ENCODE measurements at places on chromosomes 2 and 18. TPM values are rescaled to one million over a fixed set of nuclear protein-coding genes. Genes with fewer than 3 reads are reported as not detected.

FHOD3 gene
- not detected for total RNA-seq

DNA sequence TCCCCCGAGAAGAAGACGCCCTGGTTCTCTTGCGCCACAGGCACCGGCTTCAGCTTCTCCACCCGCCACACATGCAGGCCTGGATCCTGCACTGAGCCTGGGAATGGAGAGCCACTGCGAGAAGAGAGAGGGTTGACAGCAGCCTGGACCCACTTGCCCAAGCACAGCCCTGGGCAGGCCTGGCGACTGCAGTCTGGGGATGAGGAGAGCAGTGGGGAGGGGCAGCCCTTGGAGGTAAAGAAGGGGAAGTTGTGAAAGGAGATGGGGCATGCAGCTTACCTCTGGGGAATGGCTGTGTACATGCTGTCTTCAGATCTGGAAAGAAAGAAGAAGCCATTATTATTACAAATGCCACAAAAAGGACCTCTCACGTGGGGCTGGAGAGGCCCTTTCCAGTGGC is 8.3 kb downstream of the CAPG start:
- ATAC-seq = no peak

DNA sequence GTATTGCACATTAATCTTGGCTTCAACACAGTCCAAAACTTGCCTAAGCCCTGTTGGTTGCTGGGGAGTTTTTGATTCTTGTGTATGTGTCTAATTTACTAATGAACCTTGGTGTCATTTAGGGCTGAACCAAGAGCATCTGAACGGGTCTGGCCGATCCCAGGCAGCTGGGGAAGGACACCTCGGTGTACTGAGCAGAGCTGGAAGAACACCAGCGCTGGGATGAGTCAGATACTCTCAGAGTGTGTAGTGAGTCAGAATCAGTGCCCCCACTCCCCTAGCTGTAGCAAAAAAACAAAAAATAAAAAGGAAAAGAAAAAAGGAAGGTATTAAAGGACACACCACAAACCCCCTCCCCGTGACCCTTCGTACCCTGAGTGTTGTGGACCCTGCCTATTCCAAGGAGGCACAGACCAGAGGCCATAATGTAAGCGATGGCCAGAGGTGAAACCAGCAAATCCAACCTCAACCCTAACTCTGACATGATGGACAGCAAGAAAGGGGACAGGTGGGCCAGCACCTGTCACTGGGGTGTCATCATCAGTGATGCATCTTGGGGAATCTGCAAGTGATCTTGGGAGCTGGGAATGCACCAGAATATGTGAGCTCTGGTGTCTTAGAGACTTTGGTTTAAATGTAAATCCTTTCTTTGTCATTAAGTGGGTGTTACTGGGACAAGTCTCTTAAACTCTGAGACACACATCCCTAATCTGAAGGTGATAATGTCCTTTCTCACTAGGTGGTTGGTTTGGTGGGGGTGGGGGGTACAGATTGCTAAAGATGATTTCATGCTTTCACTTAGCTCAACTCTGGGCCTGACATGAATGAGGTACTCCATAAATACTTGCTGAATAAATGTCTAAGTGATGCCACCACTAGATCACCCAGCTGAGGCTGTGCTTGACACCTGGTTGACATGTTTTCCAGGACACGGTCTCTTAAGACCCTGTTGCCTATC is 34.2 kb upstream of the NCOA1 start:
- peak; percentile 93 for ATAC-seq

GRCh38 chr2:81734981-81735380 is 1430.4 kb upstream of the LRRTM1 start:
- no peak for ATAC-seq

GRCh38 chr2:218897394-218898108 is 16.9 kb downstream of the WNT10A start:
- no peak for ATAC-seq

PLCD4 gene
- total RNA-seq = 0.52 TPM

DNA sequence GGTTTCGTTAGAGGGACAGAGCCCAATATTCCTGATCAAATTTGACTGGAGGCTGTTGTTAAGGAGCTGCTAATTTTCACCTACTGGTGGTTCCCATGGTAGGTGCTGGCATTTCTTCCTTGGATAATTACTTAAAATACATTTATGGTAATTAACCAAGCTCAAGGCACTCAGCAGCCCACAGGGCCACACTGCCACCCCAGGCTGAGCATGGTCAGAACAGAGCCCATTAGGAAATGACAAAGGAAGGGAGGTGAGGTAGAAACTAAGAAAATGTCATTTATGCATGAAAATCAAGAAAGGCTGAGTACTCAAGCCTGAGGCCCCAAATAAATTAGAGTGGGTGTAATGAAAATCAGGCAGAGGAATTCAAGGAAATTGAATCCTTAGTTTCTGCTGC is 510.2 kb upstream of the GYPC start:
- ATAC-seq = no peak

DNA sequence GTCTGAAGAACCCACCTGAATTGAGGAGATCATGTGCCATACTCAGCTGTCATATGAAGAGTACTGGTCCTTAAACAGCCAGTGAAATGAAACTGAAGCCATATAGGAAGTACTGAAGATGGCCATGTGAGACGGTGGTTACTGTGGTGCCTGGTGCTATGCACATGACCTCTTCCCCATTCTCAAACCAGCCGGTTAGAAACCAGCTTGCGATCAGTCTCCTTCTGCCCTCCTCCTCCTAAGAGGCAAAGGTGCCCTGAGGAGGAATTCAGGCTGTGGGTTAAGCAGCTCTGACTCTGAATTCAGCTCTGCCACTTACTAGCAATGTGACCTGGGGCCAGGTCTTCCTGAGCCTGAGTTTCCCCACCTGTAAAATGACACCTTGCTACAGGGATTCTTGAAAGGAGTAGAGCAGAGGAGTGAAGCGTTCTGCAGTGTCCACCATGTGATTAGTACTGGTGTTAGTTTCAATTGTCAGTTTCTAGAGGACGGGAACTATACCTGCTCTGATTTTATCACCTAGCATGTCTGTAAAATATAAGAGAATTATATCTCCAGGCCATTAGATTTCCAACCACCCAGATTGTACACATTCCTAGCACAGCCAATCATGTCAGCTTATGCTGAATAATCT is 5.1 kb downstream of the FECH start:
- no peak for ATAC-seq

DNA sequence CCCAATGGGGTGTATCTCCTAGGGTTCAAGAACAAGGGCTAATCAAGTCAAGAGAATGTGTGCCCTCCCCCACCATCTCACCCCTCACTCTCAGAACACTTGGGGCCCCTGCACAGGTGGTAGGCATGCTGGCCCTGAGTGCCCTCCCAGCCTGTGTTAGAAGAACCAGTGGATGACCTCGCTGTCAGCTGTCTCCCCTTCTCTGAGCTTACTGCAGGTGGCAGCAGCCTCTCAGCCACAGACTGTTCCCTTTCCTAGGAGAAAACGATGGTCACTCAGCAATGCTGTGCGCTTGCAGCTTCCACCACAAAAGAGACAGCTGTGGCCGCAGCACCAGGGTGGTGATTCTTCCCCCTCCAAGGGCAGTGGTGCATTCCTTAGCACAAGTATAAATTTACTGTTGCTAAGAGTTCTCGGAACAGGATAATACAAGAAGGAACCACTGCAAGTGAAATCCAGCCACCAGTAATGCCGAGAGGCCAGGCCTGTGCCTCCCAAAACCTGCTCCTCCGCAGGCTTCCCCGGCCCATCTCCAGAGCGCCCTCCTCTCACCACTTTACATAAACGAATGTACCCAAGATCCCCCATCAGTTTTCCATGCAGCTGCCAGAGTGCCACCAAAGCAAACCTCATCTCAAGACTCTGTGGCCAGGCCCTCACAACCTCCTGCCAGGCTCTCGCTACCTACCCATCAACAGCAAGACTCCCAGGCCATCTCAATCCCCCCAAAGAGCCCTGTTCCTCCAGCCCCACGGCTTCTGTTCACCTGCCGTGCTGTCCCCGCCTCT is 935 bp upstream of the RAMP1 start:
- ATAC-seq = peak; percentile 74

- no peak for ATAC-seq
Measured at GRCh38 chr18:30280186-30280585, 762.4 kb downstream of the DSC3 start.

HSBP1L1 gene
- 9.2 TPM for total RNA-seq

- ATAC-seq = no peak
Measured at GRCh38 chr2:54845514-54845913, 122.1 kb downstream of the EML6 start.

LIMS3 gene
- 0.65 TPM for total RNA-seq

- no peak for ATAC-seq
Measured at GRCh38 chr18:23887493-23887892, 127.1 kb upstream of the TTC39C start.

TUBA4A gene
- 347 TPM for total RNA-seq

NT5C1B gene
- total RNA-seq = not detected

HAAO gene
- 0.98 TPM for total RNA-seq

GRCh38 chr18:49843778-49844625 is 30.7 kb upstream of the ACAA2 start:
- ATAC-seq = no peak

DPP10 gene
- total RNA-seq = not detected

- ATAC-seq = no peak
Measured at GRCh38 chr2:237451643-237452469, 35.2 kb upstream of the MLPH start.

C1GALT1C1L gene
- total RNA-seq = not detected

DNA sequence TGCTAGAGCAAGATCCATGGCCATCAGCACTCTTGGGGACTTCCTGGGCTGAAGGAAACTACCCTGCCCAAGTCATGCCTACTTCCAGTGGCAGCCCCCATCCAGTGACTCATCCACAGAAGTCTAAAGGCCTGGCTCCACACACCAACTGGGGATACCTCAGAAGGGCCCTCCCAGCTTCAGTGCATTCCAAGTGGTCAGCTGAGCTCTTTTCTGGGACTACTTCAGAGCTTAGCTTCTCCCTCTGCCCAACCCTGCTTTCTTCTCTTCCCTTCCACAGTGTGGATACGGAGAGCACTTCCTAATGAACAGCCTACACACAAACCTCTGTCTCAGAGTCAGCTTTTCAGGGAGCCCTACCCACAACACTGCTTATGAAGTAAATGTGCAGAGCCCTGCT is 66.5 kb downstream of the CLHC1 start:
- no peak for ATAC-seq

ABCB11 gene
- total RNA-seq = not detected

GRCh38 chr2:145360129-145360790 is 840.3 kb upstream of the ZEB2 start:
- no peak for ATAC-seq

DNA sequence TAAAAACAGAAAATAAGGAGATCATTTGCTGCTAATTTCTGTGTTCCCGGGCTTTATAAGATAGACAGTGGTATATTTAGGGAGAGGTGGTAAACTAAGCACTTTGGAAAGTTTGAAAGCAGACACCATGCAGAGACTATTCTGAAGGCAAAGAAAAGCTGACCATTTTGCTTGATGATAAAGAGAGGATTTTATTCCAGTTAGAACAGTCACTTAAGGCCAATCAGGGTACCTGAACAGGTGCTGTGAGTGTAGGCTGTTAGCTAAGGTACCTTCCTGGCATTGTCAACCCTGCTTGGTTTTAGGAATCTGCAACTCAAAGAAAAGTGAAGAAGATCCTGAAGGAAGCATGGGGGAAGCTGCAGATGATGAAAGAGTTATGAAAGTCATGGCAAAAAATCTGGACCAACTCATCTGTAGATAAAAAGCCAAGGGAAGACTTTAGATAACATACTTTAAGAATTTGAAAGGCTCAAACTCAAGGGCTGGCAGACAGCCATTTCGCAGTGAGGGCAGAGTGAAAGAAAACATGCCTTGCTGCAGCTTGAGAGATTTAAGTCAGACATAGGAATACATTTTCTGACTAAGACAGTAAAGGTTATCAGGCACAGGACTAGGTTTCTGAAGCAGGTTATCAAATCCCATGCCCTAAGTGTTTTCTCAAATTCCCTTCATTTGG is 80.1 kb upstream of the ARL5A start:
- ATAC-seq = no peak

IL1RL2 gene
- 2.7 TPM for total RNA-seq

GATA6 gene
- not detected for total RNA-seq

DNA sequence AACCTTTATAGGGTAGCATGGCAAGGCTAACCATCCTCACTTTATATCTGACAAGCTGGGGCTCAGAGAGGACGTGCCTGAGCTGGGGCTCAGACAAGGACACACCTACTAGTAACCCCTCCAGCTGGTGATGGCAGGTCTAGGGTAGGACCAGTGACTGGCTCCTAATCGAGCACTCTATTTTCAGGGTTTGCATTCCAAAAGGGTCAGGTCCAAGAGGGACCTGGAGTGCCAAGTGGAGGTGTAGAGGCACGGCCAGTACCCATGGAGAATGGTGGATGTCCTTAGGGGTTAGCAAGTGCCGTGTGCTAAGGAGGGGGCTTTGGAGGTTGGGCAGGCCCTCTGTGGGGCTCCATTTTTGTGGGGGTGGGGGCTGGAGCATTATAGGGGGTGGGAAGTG is 1.2 kb upstream of the DES start:
- no peak for ATAC-seq

- ATAC-seq = peak; percentile 98
Measured at GRCh38 chr2:58107803-58108710, 61.5 kb downstream of the VRK2 start.

- peak; percentile 26 for ATAC-seq
Measured at GRCh38 chr2:196288006-196288538, 116.7 kb upstream of the STK17B start.

DNA sequence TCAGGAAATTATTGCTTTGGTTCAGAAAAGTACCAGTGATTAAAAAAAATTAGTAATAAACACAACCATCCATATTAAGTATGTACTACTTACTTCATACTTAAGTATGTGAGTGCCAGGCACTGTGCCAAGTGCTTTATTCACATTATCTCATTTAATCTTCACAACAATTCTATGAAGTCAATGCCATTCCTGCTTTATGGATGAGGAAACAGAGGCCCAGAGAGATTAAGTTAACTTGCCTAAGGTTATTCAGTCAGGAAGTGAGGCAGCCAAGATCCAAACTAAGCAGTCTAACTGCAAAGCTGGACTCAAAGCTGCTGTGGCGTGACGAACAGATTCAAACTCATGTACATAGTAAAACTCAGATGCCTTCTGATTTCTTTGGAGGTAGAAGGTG is 22.3 kb downstream of the DTNB start:
- no peak for ATAC-seq

GRCh38 chr2:231189571-231190495 is 8.6 kb upstream of the ARMC9 start:
- ATAC-seq = no peak

- no peak for ATAC-seq
Measured at GRCh38 chr2:165240916-165241315, 1.7 kb downstream of the SCN2A start.

UGT1A5 gene
- not detected for total RNA-seq

FOXI3 gene
- not detected for total RNA-seq

GRCh38 chr2:9282128-9283112 is 75.8 kb downstream of the ASAP2 start:
- ATAC-seq = no peak
